GM12864 (cell line): ENCODE measurements at places on chromosomes 7 and 10.

DNA sequence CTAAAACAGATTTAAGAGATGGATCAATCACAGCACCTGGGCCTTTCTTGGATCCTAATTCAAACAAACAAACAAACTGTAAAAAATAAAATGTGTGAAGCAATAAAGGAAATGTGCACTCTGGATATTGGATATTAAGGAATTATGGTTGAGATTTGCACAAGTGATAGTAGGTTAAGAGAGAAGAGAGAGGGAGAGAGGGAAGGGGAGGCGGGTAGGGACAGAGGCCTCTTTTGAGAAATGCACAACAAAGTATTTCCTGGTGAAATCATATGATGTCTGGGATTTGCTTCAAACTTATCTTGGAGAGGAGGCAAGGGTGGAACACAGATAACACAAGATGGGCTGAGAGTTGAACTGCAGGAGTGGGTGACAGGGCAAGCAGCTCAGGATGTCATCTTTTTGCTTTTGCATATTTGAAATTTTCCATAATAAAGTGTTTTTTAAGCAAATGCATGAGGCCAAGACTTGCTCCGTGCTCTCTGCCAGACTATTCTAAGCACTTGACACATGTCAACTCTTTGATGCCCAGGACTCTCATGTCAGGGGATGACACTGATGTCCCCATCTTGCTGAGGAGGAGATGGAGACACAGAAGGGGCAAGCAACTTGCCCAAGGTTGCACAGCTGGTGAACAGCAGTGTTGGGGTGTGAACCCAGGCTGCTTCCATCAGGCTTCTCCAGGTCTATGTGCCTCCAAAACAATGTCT lies 9.1 kb upstream of the AEBP1 start:
- no peak for DNase-seq

GRCh38 chr7:99034932-99035722 lies 108.8 kb downstream of the SMURF1 start:
- DNase-seq = no peak

GRCh38 chr10:117727421-117727820 lies 184.9 kb downstream of the EMX2 start:
- DNase-seq = no peak

- DNase-seq = no peak
These were observed 7.7 kb downstream of the DGKB start for GRCh38 chr7:14894826-14895225.

DNA sequence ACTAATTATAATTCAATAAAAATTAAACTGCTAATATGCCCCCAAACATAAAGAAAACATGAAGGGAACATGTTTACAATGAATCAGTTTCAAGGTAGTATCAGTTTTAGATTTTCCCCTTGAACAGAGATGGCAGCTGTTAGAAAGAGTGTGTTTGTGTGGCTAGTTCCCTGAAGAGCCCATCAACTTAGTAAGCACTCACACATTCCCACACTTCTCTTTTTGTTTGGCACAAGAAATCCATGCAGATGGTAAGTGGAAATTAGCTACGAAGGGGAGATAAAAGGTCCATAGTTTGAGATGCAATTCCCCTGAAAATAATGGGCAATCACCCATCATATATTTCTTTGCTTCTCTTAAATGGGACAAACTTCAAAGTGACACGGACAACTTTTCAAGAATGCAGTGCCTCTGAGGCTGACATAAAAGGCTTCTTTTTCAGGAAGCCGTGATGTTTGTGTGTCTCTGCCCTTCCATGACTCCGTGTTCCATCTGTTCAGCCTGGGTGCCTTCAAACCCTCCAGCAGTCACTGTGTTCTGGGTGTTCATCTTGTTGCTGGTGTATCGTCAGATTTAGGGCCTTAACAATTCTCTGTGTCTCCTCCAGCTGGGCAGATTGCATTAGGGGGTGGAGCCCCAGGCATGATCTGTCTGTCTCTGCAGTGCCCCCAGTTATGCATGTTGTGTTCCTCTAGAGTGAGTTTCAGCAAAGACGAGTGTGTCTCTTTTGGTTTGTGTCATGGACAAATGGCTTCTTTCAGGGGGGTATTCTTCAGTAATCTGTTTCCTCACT lies 259.5 kb upstream of the NPY start:
- DNase-seq = no peak

GRCh38 chr10:13528123-13528874 lies 515 bp downstream of the BEND7 start:
- no peak for DNase-seq

DNA sequence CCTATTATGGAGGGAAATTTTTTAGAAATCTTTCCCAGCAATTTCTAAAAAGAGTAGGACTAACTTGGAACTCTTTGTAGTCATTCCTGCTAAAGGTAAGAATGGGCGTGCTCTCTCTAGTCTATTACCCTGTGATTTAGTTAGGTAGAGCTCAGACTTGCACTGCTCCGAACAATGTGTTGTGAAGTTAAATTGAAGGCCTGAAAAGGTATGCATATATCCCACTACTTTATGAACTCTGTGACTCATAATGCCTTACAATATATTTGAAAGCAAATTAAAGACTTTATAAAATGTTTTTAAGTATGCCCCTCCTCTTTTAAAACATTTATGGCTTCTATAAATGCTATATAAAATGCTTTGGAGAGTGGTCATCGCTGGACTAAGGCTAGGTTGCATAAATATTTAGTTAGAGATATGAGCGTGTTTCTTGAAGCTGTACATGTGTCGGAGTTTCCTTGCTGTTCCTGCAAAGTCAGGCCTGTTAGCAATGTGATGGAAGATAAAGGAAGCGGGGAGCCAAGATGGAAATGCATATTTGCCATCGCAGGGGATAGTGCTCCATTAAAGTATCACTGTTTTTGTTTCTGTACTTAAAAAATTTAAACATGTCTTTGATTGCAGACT lies 761.4 kb downstream of the LRMDA start:
- no peak for DNase-seq

DNA sequence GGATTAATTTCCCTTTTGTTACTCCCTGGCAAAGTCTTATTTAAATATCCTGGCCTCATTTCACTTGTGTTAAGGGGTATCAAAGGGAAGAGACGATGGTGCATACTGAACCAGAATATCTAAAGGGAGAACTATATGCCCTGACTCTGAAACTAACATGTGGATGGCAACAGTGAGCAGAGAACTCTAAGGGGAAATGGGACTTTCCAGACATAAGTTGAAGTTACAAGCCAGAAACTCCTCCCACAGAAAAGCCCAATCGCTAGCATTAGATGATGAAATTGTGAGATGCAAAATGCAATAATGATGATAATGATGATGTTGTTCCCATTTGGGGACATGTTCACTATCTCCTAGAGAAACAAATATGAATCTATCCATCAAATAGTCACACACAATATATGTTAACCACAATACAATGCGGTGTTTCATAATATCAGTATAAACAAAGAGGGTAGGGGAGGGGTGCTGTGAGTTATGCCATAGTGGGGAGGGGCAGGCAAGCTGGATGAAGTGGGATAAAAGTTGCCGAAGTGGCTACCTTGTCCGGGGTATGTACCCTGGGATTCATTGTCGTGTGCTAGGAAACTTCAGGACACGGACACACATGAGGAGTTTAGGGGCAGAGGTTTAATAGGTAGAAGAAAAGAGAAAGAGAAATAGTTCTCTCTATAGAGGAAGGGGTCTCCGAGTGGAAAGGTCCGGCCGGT lies 37.1 kb downstream of the TMEM229A start:
- no peak for DNase-seq

DNA sequence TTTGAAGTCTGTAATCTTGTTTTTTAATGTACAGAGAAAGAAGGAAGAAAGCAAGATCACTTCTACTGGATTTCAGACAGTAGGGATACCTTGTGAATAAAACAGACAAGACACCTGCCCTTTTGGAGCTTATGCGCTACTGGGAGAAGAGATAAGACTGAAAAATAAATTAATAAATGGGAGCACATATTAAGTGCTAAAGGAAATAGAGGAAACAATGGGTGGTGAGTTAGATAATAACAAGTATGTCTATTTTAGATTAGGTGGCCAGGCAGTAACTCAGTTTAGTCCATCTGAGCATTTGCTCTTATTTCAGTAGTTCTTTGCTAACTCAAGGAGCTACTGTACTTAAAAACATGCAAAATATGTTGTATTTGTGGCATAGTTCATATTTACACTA lies 15.9 kb downstream of the MIOS start:
- DNase-seq = no peak

- DNase-seq = no peak
These were observed 33.8 kb upstream of the MNX1 start for GRCh38 chr7:157044147-157044687.

GRCh38 chr7:140901941-140902302 lies 22.8 kb downstream of the BRAF start:
- no peak for DNase-seq

DNA sequence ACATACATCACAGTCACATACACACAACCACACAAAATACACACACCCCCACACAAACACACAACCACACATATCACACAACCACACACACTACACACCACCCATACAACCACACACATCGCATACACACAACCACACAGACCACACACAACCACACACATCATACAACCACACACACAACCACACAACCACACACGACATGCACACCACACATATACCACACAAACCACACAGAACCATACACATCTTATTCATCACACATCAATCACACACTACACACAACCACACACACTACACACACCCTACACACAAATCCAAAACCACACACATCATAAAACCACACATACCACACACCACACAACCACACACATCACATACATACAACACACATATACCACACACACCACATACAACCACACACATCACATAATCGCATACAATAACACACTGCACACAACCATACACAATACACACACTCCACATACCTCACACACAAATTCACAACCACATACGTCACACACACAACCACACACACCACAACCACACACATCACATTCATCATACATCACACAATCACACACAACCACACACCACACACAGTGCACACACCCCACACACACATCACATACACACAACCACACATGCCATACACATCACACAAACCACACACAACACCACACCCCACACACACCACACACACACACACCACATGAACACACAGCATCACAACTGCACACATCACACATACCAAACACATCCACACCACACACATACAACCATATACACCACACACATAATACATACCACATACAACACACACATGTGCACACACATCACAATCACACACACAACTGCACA lies 30.4 kb downstream of the GPRIN2 start:
- DNase-seq = no peak

- DNase-seq = no peak
These were observed 105.1 kb upstream of the ADCY1 start for GRCh38 chr7:45469103-45469502.

- no peak for DNase-seq
These were observed 20.2 kb downstream of the TAS2R16 start for GRCh38 chr7:122975341-122975740.

DNA sequence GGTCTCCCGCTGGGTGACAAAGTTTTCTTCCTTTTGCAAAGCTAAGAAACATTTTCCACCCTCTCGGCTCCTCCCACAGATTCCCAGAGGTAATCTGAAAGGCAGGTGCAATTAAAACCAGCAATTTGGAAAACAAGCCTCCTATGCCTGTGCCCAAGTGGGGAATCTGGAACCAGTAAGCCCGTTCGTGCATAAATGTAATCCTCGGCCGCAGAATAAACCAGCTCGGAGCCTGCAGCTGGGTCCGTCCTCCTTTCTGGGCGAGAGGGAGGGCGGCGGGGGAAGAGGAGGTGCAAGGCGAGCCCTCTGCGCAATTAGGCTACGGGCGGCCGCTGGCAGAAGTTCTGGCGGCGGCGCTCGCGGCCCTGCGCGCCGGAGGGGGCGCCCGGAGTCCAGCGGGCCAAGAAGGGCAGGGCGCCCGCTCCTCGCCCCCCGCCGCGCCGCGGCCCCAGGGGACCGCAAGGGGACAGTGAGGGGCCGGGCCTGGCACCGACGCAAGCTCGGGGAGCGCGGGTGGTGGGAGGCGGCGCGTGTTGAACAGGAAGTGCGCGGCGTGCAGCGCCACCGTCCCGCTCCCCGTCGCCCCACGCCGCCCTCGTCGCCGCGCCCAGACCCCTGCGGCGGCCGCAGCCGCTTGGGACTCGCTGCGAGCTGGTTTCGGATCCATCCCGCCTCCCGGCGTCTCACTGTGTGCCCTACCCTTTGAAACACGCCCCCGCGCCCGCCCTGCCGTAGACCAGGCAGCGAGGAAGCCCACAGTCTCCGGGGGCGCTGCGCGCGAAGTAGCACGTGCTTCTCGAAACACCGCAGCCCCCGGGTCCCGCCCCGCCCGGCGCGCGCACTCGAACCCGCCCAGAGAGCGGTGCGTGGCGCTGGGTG lies at the start of gene PRKAG2:
PRKAG2 (minus strand) TSS at position 217 of the 879 bp plus-strand sequence. CDS start 495 bp downstream, outside the sequence.
- no peak for DNase-seq

- DNase-seq = no peak
These were observed 84.3 kb upstream of the CACNA2D1 start for GRCh38 chr7:82527851-82528250.

GRCh38 chr10:86747796-86748581 lies 8.4 kb upstream of the BMPR1A start:
- no peak for DNase-seq

DNA sequence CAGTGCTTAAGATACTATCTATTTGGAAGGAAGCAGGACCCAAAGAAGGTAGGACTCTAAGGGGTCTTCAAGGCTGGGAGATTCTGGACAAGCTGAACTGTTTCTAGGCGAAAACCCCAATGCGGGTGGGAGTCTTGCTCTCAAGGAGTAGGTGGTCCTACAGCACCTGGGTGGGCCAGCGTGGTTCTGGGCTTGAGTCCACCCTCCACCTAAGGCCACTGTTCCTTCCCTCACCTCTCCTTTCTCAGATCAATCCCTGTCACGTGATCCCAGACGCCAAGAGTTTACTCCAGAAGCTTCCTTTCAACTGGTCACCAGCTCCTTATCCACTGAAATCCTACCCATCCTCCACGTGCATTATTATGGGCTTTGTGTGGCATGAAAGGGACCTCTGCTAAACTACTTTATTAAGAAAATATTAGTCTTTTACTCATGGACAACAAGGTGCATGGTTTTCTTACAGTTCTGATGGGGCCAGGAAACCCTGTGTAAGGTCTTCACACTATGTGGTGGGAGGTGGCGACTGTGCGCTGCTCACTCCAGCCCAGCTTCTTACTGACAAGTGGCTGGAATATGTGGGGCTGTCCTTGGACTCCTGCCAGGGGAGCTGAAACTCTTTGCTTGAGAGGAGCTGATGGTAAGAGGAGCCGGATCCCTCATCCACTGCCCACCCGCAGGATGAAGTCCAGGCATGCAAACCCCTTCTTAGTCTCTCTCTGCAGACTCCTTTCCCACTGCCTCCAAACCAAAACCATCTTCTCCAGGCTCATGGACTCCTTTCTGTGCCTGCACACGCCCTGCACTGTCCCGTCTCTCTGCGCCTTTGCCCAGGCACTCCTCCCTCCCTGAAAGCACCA lies 1.6 kb downstream of the ZNF746 start:
- DNase-seq = no peak

- DNase-seq = no peak
These were observed 22.1 kb upstream of the TCF7L2 start for GRCh38 chr10:112927980-112928379.
